ENCODE measurements at places on chromosomes 12 and 14.
A peak's percentile ranks its signal among the peaks of the same experiment; 100 is the strongest.

- no peak for DNase-seq
Measured at GRCh38 chr12:94435511-94435927, 24.1 kb downstream of the CEP83 start.

DNA sequence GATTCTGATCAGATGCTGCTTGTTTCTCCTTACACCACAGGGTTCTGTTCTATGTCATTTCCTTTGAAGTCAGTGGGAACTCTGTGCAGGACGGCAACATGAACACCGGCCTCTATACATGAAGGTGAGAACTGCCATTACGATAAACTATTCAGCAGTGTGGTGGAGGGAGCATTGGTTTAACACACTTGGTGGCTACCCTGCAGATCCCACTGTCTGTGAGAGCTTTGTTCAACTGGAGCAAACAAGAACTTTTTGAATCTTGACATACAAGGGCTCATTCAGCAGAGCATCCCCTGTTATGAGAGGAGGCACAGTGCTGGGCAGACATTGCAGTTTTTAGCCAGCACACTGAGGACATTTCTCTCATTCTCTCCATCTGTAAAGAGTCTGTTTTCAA lies 10.7 kb upstream of the FRS2 start:
- no peak for DNase-seq

- no peak for DNase-seq
Measured at GRCh38 chr14:99976681-99977080, 88.5 kb upstream of the EVL start.

DNA sequence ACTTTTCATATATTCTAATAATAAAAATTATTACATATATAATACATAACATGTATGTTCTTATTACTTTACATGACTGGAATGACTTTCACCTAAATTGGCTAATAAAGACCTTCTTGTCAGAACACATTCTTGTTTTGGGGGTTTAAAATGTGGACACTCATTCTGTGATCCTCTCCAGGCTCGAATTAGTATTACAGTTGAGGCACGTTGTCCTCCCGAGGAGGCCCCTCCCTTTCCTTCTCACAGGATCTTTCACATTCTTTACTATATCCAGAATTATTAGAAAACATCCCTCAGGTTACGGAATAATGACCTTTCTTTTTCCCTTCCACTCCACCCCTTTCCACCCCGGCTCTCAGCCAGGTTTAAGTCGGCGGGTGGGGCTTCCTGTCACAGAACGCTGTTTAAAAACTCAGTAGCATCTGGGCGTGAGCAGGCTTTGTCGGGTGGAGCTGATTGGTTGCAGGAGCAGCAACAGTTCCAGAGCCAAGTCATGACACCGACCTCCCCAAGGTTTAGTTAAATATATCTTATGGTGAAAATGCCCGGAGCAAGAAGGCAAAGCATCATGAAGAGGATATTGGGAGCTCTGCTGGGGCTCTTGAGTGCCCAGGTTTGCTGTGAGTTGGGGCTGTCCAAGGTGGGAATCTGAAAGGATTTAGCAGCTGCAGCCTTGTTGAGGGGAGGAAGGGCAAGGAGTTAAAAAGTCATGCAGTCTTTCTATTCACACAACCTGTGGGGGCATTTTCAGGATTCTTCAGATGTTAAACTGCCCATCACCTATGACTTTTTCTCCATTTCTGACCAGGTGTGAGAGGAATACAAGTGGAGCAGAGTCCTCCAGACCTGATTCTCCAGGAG lies 396.7 kb upstream of the OR4E1 start:
- DNase-seq, result peak; percentile 62

- no peak for DNase-seq
Measured at GRCh38 chr14:23883684-23884540, 69.7 kb upstream of the DHRS4 start.

DNA sequence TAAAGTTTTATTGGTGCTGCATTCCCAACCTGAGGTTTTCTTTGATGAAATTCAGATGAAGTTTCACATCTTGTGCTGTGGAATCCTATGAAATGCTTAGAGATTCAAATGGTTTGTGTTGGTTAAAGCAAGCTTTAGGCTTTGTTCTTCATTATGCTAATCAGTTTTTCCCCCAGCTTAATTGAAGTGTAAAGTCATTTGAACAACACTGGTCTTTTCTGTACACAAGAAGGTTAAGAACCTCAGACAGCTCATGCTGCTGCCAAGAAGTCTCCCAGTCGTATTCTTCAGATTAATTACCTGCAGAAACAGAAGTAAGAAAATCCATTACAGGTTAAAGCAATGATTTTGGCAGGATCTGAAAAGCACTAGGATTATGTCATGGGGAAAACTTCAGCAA lies 48.9 kb downstream of the EML1 start:
- no peak for DNase-seq

GRCh38 chr14:105064721-105065143 lies 498 bp downstream of the GPR132 start:
- DNase-seq, result no peak

DNA sequence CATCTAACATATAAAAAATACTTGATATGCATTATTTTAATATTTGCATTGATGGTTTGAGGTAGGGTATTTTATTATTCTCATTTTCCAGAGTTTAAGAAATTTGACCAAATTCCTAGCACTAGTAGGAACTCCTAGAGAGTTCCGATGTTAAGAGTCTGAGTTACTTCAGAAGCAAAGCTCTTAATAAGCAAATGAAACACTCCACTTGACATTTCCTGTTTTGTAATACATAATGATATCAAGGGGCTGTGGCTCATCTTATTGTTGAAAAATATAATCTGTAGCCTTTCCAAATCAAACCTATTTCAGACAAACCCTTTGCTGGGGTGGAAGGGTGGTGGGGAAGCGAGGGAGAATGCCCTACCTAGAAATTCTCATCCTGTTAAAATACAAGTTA lies 355.5 kb downstream of the DIO2 start:
- no peak for DNase-seq

- DNase-seq, result peak; percentile 22
Measured at GRCh38 chr14:61569812-61570548, 125.3 kb upstream of the HIF1A start.

GRCh38 chr12:90045559-90045958 lies 336.9 kb upstream of the ATP2B1 start:
- DNase-seq, result no peak

DNA sequence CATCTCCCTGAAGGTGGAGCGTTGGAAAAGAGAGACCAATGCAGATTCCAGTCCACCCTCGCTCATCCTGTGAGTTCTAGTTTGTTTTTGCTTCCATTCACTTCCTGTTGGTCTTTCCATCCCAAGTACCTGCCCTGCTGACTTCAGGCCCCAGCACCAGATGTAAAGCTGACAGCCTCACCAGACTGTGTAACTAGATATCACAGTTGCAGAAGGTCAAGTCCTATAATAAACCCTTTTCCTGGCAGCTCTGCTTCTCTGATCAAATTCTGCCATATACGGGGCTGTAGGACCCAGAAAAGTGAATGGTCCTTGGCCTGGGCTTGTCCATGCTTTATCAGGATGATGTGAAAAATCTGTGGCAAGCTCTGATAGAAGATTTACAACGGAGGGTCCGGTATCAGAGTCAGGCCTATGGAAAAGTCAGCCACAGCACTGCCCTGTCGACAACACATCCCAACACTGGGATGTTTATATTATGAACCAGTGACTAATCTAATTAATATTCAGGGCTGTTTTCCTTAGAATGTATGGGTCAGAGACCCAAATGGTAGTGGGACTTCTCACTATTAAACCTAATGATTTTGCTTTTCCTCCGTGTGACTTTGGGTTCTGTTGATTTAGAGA lies 42.1 kb downstream of the CCDC175 start:
- no peak for DNase-seq

DNA sequence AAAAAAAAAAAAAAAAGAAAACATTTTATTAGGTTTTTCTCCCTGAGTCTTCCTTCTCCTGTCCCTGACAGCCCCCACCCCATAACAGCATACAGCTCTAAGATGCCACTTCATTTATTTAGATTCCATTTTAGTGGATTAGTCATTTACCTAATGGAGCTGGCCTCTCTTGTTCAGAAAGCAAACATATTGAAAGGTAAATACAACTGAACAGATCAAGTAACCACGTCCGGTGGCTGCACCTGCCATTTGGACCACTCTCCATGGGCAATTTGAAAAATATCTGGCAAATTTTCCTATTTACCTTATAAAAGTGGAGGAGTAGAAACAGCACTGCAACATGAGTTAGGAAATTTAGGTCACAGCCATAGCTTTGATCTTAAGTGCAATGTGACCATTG lies 254.6 kb downstream of the C12orf42 start:
- no peak for DNase-seq

DNA sequence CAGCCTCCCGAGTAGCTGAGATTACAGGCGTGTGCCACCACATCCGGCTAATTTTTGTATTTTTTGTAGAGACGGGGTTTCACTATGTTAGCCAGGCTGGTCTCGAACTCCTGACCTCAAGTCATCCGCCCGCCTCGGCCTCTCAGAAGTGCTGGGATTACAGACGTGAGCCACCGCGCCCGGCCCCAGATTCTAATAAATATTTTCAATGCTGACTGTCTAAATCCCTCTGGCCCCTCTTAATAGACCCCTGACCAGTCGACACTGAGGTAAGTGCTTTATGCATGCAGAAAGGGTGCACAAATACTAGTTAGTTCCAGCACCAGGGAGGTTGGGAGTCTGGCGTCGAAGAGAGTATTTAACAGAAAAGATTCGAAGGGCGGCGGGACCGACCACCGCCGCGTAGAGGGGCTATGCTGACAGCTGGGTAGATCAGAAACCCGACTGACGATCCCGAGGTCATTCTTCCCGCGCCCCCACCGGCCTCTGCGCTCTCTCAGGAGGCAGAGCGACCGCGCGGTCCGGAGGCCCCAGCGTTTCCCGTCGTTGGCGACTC lies 1.1 kb upstream of the SPATS2 start:
- DNase-seq, result no peak

DNA sequence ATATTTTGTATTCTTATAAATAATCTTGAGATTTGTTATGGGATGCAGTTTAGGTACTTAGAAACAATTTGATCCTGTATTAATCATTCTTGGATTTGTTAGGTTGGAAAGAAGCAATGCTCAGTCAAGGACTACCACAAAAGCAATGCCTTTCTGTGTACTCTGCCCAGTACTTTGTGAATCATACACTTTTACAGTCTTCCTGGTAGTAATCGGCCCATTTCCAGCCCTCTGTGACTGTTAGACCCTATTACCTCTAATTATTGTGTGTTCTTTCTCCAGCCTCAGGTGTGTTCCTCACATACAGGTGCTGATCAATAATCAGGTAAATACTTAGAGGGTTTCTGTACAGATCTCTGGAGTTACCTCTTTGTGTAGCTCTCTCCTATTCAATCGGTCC lies 609.0 kb downstream of the KCNH5 start:
- no peak for DNase-seq

DNA sequence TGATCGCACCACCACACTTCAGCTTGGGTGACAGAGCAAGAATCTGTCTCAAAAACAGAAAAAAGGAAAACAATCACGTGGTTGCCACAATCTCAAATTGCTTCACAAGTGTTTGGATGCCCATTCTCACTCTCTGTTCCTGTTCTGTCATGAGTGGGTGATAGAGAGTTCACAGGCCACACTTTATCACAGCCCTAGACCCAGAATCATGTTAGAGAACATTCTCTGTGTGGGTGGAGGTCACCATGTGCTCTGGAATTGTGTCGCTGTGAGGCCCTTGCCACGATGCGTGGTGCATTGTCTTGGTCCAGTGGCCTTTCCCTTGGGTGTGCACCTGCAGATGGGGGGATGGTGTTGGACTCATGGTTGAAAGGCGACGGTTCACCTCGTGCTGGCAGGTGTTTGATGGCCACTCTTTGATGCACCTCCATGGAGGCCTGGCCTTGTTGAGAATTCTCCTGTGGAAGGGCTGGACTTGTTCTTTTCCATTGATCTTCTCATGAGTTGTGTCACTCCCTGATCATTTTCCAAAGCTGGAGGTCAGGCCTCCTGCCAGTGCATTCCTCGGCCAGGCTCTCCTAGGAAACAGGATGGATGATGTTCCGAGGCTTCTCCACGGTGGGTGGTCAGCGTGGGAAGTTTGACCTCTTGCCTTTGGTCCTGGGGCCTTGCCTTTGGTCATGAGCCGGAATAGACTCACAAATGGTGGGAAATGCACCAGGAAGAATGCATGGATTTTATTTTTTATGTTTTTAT lies 91.9 kb downstream of the SLC24A4 start:
- no peak for DNase-seq

- no peak for DNase-seq
Measured at GRCh38 chr14:57865403-57866198, at the start of gene SLC35F4. TSS of gene SLC35F4 (minus strand) at chr14:57866092.

GRCh38 chr14:44170556-44170955 lies 336.5 kb downstream of the FSCB start:
- DNase-seq, result no peak

GRCh38 chr14:104694991-104695659 lies 5.7 kb downstream of the INF2 start:
- DNase-seq, result peak; percentile 66

DNA sequence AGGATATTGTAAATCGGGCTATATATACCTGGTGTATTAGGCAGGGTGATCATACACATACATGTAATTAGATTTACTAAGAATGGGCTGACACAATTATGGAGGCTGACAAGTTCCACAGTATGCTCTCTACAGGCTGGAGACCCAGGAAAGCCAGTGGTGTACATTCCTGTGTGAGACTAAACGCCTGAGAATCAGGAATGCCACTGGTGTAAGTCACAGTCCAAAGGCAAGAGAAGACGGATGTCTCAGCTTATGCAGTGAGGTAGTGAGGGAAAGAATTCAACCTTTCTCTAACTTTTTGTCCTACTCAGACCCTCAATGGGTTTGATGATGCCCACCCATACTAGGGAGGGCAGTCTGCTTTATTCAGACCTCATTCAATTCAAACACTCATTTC lies 57.1 kb downstream of the METTL25 start:
- no peak for DNase-seq

- DNase-seq, result no peak
Measured at GRCh38 chr12:129727100-129727499, 176.7 kb downstream of the TMEM132D start.

All from activated gamma-delta T cell treated with Interleukin-2 at 50 U/mL for 16 hours (primary cell).